NCI-H1048 (cell line): ENCODE measurements at places on chromosomes 5 and 9.

DNA sequence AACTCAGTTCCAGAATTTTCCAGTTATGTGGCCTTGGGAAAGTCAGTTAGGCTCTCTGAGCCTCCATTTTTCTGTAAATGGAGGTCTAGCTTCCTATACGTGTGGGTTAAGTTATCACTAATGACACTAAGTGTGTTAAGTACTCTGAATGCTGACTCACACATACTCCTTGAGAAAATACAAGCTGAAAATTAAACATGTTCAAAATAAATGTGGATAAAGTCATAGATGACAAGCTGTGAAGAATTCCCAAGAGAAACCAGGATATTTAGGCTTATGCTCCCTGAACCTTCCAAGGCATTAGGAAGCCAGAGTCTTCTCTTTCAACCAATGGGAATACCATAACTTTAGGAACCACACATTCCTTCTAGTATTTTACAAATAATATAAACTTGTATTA, 58.1 kb downstream of the ABCA1 start:
- no peak for DNase-seq

DNA sequence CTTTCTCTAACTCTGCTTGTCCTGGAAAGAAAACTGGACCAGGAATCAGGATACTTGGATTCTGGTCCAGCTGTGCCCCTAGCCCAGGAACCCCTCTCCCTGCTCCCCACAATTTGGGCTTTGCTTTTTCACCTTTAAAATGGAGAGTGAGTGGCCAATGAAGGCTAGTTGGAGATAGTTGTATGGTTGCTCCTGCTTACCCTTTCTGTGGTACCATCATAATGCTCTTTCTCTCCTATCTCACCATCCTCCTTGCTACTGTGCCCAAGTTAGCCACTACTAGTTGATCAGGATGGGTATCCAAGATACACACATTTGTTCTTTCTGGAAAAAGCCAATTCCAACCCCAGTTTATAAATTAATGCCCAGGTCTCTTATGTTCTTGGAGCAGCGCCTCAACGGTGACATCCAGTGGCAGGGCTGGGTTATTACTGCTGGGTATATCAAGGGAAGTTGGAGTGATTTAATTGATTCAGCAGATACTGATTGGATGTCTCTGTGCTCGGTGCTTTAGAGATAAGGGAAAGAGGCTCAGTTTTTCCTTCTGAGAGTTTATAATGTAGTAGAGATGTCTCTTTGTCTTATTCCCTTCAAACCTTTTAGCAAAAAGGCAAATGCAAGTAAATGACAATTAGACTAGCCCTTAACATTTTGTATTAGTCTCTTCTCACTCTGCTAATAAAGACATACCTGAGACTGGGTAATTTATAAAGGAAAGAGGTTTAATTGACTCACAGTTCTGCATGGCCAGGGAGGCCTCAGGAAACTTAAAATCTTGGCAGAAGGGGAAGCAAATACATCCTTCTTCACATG, 38.5 kb downstream of the FAXDC2 start:
- no peak for DNase-seq

DNA sequence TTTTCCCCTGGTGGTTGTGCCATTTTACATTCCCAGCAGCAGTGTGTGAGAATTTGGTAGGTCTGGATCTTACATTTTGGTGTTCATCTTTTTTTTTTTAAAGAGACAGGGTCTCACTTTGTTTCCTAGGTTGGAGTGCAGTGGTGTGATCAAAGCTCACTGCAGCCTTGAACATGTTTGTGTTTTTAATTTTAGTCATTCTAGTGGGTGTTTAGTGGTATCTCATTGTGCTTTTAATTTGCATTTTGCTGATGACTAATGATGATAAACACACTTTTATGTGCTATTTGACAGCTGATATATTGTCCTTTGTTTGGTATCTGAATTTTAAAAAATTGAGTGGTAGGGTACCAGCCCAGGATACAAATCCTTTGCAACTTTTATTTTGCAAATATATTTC, 53.4 kb upstream of the POMT1 start:
- no peak for DNase-seq

DNA sequence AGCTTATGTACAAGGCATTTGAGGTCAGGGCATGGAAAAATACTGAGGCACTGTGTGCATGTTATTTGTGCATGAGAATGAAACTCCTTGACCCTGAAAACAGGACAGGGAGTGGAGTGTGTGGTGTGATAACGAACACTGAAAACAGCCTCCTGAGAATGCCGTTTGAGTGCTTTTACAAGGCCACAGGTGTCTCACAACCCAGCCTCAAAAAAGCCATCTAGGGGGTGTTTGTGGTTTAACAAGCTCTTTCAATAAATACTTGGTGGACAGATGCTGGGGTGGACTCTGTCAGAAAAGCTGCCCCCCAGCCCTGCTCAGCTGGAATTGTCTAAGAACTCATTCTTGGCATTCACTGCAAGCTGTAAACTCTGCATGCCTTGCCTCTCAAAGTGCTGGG, 94.0 kb upstream of the SLC25A48 start:
- no peak for DNase-seq

- DNase-seq = no peak
Observed at GRCh38 chr5:76479973-76480667, 77.0 kb downstream of the IQGAP2 start.

DNA sequence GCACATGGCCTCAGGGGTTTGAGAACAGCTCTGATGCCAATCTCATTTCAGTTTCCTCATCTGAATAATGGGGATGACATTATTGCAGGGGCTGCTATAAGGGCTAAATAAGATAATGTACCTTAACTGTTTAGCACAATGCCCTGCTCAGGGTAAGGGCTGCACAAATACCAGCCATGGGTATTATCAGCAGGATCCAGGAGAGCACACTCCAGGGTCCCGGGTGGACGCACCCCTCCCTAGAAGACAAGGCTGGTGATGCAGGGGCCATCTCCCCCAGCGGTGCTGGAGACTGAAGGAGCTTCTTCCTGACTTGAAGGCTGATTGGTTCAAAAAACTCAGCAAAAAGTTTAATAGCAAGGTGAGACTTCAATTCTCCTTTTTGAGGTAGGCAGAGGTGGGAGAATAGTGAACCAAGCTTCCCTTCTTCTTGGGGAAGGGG, 2.7 kb upstream of the CXXC5 start:
- no peak for DNase-seq
